Neuronal stem cell (in vitro differentiated cells): ENCODE measurements at places on chromosomes 6 and 20.

DNA sequence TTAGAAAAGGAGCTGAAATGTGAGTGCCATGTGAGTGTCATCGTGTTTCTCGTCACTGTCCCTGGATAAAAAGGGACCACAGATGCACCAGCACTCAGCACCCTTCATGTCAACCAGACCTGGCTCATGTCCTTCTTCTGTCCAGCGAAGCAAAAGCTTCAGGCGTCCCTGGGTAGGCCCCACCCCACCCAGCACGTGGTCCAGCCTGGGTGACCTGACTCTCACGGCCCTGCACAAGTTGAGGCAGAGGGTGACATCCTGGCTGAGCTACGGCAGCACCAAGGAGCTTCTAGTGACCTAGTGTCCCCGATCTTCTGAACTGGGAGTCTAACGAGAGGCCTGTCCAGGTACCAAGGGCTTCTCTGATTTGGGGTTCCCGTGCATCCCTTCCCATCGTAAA is 37.8 kb downstream of the PSMG4 start:
- H3K27me3 ChIP-seq, result no peaks in the 10 kb centered on the region
- H3K4me3 ChIP-seq, result no peak overlapping the region
- no peak for DNase-seq
- H3K4me1 ChIP-seq, result peaks cover 9% of the 10 kb centered on the region
- no peak overlapping the region for H3K27ac ChIP-seq

DNA sequence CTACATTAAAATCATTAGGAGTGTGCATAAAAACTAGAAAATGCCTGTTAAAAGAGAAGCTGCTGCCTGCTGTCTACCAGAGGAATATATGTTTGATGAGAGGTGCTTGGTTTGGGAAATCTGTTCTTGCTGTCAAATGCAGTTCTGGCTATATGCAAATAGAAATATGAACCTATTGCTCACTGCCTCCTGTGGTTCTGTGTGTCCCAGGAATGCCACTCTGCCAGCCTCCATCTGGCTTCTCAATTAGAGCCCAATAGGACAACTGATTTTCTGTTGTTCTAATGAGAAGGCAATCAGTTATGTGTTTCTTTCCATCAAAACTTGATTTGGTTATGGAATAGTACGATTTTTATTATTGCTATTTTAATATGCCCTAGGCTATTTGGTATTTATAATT is 759.7 kb downstream of the HDGFL1 start:
- DNase-seq, result no peak
- H3K27me3 ChIP-seq, result no peaks in the 10 kb centered on the region
- no peak overlapping the region for H3K27ac ChIP-seq
- H3K4me3 ChIP-seq, result no peak overlapping the region
- no peaks in the 10 kb centered on the region for H3K4me1 ChIP-seq
- H3K36me3 ChIP-seq, result no peaks in the 10 kb centered on the region

DNA sequence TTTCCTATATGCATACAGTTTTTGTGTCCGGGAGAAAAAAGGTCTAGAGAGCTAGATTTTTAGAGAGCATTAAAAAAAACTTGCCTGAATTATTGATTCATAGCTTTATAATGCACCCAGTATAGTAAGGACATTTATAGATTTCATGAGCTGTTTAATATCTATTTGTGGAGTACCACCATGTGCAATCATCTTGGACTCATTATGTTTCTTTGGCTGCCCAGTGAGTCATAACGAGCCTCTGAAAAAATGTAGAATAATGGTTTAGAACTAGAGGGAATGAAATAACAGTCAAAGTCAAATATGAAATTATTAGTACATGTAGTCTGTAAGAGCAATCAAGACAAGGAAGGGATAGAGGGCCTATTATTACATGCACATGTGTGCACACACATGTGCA is 350.0 kb downstream of the CD83 start:
- no peaks in the 10 kb centered on the region for H3K27me3 ChIP-seq
- H3K4me1 ChIP-seq, result no peaks in the 10 kb centered on the region
- H3K27ac ChIP-seq, result no peak overlapping the region
- H3K36me3 ChIP-seq, result no peaks in the 10 kb centered on the region
- no peak overlapping the region for H3K4me3 ChIP-seq

- no peak overlapping the region for H3K27ac ChIP-seq
- H3K4me3 ChIP-seq, result no peak overlapping the region
- H3K4me1 ChIP-seq, result no peaks in the 10 kb centered on the region
- H3K36me3 ChIP-seq, result no peaks in the 10 kb centered on the region
Measured at GRCh38 chr6:168794491-168794890, 353.5 kb downstream of the SMOC2 start.

- H3K27ac ChIP-seq, result no peak overlapping the region
- H3K4me1 ChIP-seq, result no peaks in the 10 kb centered on the region
- H3K36me3 ChIP-seq, result no peaks in the 10 kb centered on the region
- H3K27me3 ChIP-seq, result no peaks in the 10 kb centered on the region
- DNase-seq, result no peak
- H3K4me3 ChIP-seq, result no peak overlapping the region
Measured at GRCh38 chr6:125057392-125058246, 95.4 kb downstream of the RNF217 start.

DNA sequence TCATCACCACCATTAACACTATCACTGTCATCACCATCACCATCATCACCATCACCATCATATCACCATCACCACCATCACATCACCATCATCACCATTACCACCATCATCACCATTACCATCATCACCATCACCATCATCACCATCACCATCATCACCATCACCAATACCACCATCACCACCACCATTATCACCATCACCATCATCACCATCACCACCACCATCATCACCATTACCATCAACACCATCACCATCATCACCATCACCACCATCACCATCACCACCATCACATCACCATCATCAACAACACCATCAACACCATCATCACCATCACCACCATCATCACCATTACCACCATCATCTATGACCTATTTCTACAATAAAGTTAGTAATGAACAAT is 86.1 kb upstream of the PDE10A start:
- no peak for DNase-seq
- no peak overlapping the region for H3K4me3 ChIP-seq
- H3K27ac ChIP-seq, result no peak overlapping the region
- H3K36me3 ChIP-seq, result no peaks in the 10 kb centered on the region

GRCh38 chr6:42966571-42966970 is 6.0 kb downstream of the GNMT start:
- H3K27me3 ChIP-seq, result no peaks in the 10 kb centered on the region
- H3K4me3 ChIP-seq, result no peak overlapping the region
- peaks cover 3% of the 10 kb centered on the region for H3K4me1 ChIP-seq
- no peak overlapping the region for H3K27ac ChIP-seq

GRCh38 chr6:42460883-42461282 is 9.2 kb upstream of the TRERF1 start:
- H3K27ac ChIP-seq, result no peak overlapping the region
- peaks cover 9% of the 10 kb centered on the region for H3K4me1 ChIP-seq
- H3K4me3 ChIP-seq, result no peak overlapping the region
- no peaks in the 10 kb centered on the region for H3K27me3 ChIP-seq

DNA sequence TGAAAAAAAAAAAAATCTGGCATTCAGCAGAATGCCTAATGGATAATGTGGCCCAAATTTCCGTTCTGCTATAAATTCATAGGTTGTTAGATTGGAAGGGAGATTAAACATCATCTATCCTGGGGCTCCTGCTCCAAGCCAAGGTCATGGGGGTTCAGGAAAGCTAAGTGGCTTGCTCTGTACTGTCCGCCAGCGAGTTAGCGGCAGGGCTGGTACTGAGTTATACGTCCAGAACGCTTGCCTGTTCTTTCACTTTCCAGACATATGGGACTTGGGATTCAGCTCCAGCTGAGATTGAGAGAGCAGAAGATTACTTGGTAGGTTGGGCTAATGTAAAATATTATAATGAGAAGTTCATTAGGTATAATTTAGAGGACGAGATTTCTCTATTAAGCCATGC is 858 bp downstream of the RWDD1 start:
- H3K27me3 ChIP-seq, result no peaks in the 10 kb centered on the region
- peak overlapping the region; percentile 88 for H3K4me3 ChIP-seq
- H3K36me3 ChIP-seq, result peaks cover 34% of the 10 kb centered on the region

DNA sequence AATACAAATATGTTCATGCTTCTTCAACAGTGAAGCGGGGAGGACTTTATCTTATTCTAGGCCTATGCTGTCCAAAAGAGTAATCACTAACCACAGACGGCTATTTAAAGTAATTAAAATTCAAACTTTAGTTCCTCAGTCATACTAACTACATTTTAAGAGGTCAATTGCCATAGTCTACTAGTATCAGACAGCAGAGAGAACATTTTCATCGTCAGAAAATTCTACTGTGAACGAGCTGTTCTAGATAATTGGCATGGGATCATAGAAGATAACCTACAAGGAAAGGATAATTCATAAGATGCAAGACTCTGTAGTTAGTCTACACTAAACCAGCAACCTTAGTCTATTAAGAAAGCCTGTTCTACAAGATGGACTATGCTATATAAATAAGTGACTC is 44.4 kb downstream of the PRKN start:
- no peaks in the 10 kb centered on the region for H3K27me3 ChIP-seq
- H3K4me3 ChIP-seq, result no peak overlapping the region
- peaks cover 3% of the 10 kb centered on the region for H3K4me1 ChIP-seq
- DNase-seq, result no peak

- H3K27ac ChIP-seq, result no peak overlapping the region
- peaks cover 44% of the 10 kb centered on the region for H3K36me3 ChIP-seq
- peaks cover 28% of the 10 kb centered on the region for H3K4me1 ChIP-seq
- H3K27me3 ChIP-seq, result no peaks in the 10 kb centered on the region
- no peak overlapping the region for H3K4me3 ChIP-seq
Measured at GRCh38 chr20:5172903-5173463, 46.2 kb downstream of the CDS2 start.

GRCh38 chr20:25339608-25340007 is 51.0 kb downstream of the ABHD12 start:
- peaks cover 2% of the 10 kb centered on the region for H3K36me3 ChIP-seq
- H3K27me3 ChIP-seq, result no peaks in the 10 kb centered on the region
- no peak overlapping the region for H3K27ac ChIP-seq
- no peak for DNase-seq
- H3K4me3 ChIP-seq, result no peak overlapping the region

DNA sequence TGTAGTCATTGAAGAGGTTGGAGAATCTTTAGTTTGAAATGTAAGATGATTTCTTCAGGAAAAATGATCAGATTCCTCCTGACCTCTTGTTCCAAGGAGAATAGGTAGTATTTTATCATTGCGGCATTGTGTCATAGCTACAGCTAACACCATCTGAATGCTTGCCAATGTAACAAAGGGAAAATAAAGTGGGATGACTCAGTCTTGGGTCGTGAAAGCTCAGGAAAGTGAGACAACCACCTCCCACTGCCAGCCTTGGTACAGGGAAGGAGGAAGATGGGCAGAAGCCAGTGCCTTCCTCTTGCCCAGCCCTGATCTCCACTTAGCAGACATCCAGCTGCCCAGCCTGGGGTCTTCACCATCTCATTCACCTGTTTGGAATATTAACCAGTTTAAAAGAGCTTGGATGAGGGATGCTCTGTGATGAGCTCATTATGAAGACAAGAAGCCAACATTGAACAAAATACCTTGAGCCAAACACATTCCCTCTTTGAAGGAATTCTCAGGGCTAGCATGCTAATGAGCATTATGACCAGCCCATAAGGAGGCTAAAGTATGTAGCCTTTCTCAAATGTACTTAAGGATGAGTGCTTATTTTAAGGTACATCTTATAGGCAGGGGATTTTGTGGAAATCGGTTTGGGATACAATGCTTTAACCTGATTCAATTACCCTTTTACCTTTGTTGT is 40.0 kb upstream of the APCDD1L start:
- H3K4me3 ChIP-seq, result no peak overlapping the region
- peaks cover 21% of the 10 kb centered on the region for H3K27me3 ChIP-seq
- H3K36me3 ChIP-seq, result no peaks in the 10 kb centered on the region
- H3K4me1 ChIP-seq, result no peaks in the 10 kb centered on the region
- no peak for DNase-seq

- no peaks in the 10 kb centered on the region for H3K27me3 ChIP-seq
- H3K4me1 ChIP-seq, result peaks cover 2% of the 10 kb centered on the region
- peak; percentile 18 for DNase-seq
- H3K36me3 ChIP-seq, result no peaks in the 10 kb centered on the region
Measured at GRCh38 chr6:33975661-33976436, 170.0 kb downstream of the GRM4 start.

DNA sequence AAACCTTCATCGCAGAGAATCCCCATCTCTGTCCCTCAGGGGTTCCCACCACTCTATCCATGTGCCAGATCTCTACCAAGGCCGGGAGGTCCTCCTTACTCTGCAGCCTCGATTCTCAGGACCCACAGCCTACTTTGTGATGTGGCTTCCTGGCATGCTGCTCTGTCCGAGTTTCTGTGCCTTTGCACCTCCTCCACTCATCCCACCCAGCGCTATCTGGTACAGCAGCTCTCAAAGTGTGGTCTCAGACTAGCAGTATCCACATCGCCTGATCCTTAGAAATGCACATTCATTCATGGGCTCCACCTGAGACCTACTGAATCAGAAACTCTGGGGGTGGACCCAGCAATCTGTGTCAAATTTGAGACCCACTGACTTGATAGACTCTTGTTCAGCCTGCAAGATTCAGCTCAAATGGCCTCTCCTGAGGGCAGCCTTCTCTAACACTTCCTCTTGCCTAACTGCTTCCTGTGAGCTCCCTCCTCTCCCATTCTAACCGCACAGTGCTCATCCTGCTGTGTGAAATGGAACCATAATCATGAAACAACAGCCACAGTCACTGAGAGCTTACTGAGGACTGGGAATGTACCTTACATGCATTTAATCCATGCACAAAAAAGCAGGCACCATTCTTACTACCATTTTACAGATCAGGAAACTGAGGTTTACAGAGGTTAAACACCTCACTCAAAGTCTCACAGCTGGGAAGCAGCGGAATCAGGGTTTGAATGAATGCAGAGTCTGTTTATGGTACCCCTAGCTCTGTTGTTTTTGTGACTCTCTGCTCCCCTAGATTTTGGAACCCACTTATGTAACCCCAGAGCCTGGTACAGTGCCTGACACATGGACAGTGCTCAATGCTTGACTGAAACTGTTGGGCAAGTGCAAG is 69.4 kb downstream of the JPH2 start:
- no peaks in the 10 kb centered on the region for H3K4me1 ChIP-seq
- H3K27ac ChIP-seq, result no peak overlapping the region
- no peak for DNase-seq

GRCh38 chr20:58146746-58147140 is 81.7 kb downstream of the ANKRD60 start:
- H3K27me3 ChIP-seq, result no peaks in the 10 kb centered on the region
- no peak for DNase-seq
- no peak overlapping the region for H3K27ac ChIP-seq
- H3K4me3 ChIP-seq, result no peak overlapping the region
- peaks cover 10% of the 10 kb centered on the region for H3K4me1 ChIP-seq

- H3K36me3 ChIP-seq, result no peaks in the 10 kb centered on the region
- no peak overlapping the region for H3K4me3 ChIP-seq
- no peaks in the 10 kb centered on the region for H3K4me1 ChIP-seq
Measured at GRCh38 chr6:87103977-87104601, 9.2 kb upstream of the CGA start.
